ENCODE measurements at places on chromosomes 16 and 17.

GRCh38 chr16:11670171-11671131, 2.2 kb downstream of the SNN start:
- DNase-seq: no peak

DNA sequence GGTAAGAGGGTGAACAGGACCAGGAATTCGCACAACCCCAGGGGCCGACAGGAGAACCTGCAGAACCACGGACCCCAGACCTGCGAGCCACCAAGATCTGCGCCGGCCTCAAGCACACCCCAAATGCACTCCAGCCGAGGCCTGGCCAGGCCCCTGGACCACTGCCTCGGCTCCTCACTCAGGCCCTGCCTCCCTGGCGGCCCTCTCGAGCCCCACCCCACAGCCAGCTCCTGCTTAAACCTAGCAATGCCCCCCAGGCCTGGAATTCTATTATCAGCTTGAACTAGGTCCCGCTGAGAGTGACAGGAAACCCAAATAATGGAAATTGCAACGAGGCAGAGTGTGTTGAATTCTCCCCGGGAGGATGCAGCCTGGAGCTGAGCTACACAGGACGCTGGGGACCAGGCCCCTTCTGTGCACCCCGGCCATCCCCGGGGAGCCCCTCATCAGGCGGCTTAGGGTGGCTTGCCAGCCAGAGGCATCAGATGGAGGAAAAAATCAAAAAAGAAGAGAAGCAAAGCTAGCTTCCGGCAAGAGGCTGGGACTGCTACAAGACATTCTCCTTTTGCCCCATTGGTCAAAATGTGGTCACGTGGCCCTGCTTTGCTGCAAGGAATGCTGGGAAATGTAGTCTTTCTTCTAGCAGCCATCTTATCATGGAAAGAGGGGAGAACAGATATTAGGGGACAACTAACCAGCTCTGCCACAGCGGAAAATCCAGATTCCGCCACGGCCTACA, 2.4 kb upstream of the ENPP7 start:
- DNase-seq: peak; percentile 81

DNA sequence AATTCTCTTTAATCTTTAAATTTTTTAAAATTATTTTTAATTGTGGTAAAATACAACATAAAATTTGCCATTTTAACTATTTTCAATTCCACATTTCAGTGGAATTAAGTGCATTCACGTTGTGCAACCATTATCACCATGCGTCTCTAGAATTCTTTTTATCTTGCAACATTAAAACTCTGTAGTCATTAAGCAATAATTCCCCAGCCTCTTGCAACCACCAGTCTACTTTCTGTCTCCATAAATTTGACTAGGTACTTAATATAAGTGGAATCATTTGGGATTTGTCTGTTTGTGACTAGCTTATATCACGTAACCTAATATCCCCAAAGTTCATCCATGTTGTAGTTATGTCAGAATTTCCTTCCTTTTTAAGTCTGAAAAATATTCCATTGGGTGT, 79.1 kb downstream of the TAOK1 start:
- DNase-seq: no peak

GRCh38 chr17:20128036-20128667, 119.0 kb downstream of the SPECC1 start:
- no peak for DNase-seq

GRCh38 chr16:17291289-17291688, 179.5 kb downstream of the XYLT1 start:
- no peak for DNase-seq

DNA sequence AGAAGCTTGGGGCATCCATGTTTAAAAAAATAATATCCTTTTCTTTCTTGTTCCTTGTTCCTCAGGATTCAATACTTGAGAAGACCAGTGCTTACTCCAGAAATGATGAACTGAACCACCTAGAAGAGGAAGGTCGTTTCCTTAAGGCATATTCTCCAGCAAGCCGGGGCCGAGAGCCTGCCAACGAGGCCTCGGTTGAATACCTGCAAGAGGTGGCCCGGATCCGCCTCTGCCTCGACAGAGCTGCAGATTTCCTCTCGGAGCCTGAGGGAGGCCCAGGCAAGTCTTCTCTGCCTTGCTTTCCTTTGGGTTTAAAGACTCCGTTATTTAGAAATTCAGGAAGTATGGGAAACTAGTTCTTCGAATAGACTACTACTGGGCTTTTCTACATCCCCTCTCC, 42.5 kb upstream of the ENDOV start:
- no peak for DNase-seq

DNA sequence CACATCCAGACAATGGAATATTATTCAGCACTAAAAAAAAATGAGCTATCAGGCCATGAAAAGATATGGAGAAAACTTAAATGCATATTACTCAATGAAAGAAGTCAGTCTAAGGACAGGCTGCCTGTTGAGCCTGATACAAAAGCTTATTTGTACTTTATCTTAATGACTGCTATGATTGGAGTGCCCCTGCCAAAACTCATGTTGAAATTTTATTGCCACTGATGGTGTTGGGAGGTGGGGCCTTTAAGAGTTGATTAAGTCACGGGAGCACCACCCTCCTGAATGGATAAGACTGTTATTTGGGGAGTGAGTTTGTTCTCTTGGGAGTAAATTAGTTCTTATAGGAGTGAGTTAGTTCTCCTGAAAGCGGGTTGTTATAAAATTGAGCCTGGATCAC, 9.9 kb downstream of the C17orf67 start:
- DNase-seq: no peak

- no peak for DNase-seq
Observed at GRCh38 chr16:75593825-75594820, 27.9 kb downstream of the GABARAPL2 start.

DNA sequence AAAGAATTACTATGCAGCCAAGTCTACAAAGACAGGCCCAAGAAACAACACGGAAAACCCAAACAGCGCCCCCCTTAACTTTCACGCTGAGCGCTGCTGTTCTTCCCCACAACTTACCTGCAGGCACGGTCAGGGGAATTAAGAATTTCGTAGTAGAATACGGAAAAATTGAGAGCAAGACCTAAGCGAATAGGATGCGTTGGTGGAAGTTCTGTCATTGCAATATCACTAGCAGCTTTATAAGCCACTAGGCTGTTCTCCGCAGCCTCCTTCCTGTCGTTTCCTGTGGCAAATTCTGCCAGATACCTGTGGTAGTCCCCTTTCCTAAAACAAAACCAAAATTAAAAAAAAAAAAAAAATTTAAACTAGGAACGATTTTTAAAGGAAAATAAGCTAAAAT, 39.0 kb downstream of the YWHAE start:
- no peak for DNase-seq

- DNase-seq: no peak
Observed at GRCh38 chr16:49809062-49809461, 46.9 kb downstream of the ZNF423 start.

DNA sequence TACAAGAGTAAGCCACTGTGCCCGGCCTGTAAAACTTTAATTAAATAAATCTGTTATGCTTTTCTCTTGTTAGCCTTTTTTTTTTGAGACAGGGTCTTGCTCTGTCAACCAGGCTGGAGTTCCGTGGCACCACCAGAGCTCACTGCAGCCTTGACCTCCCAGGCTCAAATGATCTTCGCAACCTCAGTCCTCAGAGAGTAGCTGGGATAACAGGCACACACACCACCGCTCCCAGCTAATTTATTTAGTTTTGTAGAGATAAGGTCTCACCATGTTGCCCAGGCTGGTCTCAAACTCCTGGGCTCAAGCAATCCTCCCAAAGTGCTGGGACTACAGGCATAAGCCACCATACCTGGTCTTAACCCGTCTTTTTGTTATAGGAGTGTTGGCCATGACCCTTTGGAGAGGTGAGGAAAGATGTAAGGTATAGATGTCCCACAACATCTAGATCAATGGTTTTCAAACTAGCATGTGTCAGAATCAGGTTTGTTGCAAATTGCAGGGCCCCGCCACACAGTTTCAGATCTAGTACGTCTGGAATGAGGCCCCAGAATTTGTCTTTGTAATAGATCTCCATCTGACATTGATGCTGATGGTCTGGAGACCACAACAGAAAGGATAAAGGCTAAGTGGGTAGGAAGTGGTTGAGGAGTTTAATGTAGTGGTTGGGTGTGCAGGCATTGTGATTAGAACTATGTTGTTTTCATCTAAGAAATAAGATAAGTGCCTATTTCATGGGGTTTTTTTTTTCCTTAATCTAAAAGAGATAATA, 4.3 kb upstream of the GGA2 start:
- no peak for DNase-seq

- no peak for DNase-seq
Observed at GRCh38 chr16:11355862-11356261, 10.6 kb downstream of the RMI2 start.

DNA sequence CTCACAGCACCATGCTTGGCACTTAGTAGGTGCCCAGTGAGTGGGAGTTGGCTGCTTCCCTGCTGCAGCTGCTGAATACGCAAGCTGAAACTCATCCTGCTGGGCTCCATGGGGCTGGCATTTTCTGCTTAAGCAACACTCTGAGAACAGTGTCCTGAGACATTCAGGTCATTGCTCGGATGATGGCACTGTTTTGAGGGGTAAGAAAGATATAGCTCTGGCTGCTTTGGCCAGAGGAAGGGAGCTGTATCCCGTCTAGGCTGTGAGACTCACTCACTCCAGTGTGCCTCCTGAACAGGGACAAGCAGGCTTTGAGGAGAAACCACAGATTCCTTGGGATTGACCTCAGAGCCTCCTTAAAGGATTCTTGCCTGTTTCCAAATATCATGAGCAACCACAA, 120.5 kb downstream of the CLEC16A start:
- no peak for DNase-seq

GRCh38 chr17:29588562-29589411, 661 bp downstream of the GIT1 start:
- DNase-seq: peak; percentile 40

- DNase-seq: no peak
Observed at GRCh38 chr17:514584-514983, 162.0 kb upstream of the RPH3AL start.

DNA sequence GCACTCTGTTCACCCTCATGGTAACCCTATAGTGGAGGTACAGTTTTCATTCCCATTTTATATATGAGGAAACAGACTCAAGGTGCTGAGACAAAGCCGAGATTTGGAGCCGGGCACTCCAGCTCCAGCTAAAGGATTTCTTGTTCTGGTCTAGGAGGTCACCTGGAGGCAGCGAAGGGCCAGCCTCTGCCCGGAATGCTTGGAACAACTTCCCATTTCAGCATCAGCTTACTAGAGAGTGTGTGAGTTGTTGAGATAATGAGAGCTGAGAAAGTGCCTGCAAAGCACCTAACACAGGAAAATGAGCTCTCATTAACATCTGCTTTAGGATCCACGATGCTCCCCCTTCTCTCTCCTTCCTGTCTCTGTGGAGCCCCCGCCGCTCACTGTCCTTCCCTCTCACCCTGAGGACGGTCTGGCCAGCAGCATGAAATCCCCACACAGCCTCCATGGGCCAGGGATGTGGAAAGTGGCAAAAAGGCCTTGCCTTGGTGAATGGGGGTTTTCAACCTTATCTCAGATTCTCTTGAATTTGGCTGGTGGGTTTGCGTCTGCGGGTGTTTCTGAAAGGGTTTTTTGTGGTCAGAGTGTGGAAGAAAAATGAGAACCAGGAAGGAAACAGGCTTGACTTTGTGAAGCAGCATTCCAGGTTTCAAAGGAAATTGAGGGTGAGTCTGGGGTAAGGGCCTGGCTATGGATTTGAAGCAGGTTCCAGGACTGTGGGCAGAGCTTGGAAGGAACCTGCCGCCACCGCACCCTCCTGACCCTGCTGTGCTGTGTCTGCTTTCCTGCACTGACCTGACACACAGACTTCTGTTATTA, 178.7 kb downstream of the FOXL1 start:
- DNase-seq: no peak

GRCh38 chr17:32822996-32823395, 53.9 kb downstream of the MYO1D start:
- no peak for DNase-seq

DNA sequence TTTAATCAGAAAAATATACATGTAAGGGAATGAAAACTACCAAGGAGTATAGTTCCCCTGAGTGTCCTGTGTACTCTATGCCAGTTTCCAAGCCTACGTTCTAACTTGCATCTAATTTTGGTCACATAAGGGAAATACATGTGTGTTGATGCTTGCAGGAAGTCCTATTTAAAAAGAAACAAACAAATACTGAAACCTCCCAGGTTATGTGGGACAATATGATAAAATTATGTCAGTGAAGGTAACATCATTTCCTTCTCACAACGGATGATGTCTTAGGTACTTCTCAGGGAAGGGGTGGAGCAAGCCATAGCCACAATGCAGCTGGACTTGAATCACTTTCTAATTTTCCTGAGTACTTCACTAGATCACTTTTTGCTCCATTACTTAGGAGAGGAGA, 115.9 kb downstream of the ZFHX3 start:
- no peak for DNase-seq

- no peak for DNase-seq
Observed at GRCh38 chr16:68242926-68243858, 2.0 kb upstream of the PLA2G15 start.

GRCh38 chr16:23607726-23608125, 11.6 kb upstream of the NDUFAB1 start:
- no peak for DNase-seq

- DNase-seq: no peak
Observed at GRCh38 chr16:14658063-14658462, 25.3 kb downstream of the BFAR start.

DNA sequence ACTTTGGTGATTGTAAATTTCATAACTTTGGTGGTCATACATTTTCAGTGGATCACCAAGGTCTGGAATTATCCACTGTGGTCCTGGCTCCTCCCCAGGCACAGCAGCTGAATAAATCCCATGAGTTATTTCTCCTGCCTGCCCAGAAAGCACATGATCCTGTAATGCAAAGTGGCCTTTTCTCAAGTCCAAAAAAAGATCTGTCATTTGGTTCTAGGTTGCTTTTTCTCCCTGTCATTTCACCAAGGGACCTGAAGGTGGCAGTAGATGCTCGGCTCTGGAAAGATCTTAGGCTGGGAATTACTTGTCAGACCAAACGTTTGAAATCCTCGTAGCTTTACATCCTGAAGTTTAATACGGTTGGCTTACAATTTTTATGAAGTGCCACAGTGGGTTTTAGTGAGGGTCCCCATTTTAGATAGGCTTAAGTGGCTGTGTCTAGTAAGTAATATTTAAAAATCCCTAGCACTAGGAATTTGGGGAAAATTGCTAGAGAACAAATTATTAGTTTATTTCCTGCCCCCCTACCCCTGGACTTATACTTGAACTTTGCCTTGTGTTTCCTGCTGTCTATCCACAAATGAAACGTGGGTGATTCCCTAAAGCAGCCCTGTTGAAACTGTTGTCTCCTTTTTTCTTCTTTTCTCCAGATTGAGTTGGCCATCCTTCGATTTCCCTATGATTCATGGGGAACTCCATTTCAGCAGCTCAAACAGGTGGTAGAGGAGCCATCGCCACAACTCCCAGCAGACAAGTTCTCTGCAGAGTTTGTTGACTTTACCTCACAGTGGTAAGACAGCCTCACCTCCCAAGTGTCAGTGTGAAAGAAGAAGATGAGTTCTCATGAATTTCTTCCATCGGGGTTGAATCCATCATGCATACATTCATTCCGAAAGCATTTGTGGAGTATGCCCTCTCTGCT, 111.7 kb downstream of the MAP2K6 start:
- DNase-seq: no peak

GRCh38 chr17:42138749-42139492, 15.9 kb downstream of the RAB5C start:
- DNase-seq: no peak
